Suppressor macrophage (primary cell): ENCODE measurements at places on chromosomes 2 and 18.
A peak's percentile ranks its signal among the peaks of the same experiment; 100 is the strongest.

GRCh38 chr2:239467956-239468490, 67.2 kb upstream of the HDAC4 start:
- no peak for DNase-seq

GRCh38 chr2:218780851-218781690, 876 bp upstream of the CYP27A1 start:
- DNase-seq = no peak

DNA sequence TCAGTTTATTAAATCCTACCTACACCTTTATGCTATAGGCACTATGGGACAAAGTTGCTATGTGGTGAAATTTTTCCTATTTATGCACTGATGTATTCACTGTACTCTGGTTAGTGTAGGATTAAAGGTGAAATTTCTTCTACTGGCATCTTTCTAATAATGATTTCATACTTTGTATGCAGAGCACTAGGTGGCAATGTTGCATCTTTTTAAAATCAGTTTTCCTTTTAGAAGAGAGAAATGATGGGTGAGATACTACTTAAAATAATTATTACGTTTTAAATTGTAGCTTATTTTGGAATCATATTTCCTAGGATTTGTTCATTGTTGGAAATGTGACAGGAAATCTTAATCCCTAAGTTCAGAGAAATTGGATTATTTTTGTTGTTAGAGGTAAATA, 150.9 kb downstream of the CD8B2 start:
- DNase-seq = no peak

GRCh38 chr2:105796791-105797190, 52.1 kb downstream of the NCK2 start:
- no peak for DNase-seq

DNA sequence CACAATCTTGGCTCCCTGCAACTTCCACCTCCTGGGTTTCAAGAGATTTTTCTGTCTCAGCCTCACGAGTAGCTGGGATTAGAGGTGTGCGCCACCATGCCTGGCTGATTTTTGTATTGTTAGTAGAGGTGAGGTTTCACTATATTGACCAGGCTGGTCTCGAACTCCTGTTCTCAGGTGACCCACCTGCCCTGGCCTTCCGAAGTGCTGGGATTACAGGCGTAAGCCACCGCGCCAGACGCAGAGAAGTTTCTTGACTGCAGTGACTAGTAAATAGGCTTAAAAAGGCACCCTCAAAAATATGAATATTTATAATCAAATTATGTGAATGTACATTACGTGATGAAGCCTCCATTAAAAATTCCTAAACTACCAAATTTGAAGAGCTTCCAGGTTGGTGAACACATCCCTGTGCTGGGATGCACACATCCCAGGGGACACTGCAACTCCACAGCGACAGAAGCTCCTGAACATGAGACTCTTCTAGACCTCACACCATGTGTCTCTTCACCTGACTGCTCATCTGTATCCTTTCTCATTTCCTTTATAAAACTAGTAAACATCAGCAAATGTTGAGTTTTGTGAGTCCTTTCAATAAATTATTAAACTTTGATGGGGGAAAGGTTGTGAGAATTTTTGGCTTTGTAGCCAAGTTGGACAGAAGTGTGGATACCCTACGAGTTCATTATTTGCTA, 203.3 kb upstream of the SPOPL start:
- DNase-seq = no peak

DNA sequence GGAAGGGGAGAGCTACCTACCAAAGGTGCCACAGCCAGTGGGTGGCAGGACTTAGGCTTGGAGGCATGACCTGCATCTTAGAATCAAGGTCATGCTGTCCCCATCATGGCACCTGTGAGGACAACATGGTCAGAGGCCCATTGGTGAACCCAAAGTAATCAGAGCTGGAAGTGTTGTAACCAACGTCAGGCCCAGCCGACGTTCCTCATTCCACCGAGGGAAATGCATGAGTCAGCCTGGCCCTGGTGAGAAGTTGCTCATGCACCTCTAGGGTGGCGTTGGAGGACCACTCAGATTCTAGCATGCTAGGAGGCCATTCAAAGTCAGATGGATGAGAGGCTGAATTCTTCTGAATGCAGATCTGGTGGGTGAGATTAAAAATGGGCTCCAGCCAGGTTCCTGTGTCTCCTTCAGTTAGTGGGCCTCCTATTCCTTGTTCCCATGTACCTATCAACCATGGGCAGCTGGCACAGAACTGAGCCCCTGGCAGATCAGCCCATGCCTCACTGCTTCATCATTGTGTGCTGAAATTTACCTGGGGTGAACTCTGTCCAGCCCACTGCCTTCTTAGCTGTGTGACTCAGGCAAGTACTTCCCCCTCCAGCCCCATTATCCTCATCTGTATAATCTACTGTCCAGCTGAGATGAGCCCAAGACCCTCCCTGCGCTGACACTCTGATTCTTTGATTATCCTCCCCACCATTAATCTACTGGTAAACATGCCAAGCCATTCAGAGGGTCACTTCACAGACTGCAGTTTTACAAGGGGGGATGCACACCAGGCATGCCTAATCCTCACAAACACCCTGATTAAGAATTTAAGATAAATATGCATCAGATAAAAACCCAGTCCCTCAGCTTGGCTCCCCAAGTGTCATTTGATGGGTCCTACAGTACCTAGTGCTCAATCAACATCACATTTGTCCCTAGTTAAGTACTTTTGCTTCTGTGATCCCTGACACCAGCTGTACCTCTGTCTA, 14.0 kb downstream of the SLC14A2 start:
- peak; percentile 89 for DNase-seq

DNA sequence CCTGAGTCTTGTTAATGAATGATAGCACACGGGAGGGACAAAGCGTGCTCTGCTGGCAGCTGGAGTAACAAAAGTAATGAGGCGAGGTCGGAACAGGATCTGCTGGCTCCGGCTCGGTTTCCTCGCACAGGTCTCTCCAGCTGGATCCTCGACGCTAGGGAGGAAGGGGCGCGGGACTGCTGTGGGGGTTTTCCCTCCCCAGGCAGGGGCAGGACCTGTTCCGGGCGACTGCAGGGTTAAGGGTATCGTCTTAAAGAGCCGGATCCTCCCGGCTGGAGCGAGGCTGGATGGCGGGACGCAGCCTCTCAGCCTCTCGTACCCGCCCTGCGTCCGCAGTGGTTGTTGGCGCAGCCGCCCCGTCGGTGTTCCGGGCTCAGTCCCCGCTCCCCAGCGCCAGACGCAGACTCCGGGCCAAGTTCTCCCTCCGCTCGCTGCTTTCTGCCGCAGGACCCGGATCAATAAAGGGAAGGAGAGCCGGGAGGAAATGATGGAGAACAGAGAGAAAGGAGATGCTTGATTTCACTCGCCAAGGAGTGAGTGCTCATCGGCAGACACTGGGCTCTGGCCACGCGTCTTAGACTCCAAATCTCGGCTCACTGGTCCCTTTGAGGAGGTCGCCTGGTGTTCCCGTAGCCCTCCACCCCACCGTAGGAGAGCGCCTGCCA, 1.1 kb upstream of the LIPG start:
- DNase-seq = no peak

DNA sequence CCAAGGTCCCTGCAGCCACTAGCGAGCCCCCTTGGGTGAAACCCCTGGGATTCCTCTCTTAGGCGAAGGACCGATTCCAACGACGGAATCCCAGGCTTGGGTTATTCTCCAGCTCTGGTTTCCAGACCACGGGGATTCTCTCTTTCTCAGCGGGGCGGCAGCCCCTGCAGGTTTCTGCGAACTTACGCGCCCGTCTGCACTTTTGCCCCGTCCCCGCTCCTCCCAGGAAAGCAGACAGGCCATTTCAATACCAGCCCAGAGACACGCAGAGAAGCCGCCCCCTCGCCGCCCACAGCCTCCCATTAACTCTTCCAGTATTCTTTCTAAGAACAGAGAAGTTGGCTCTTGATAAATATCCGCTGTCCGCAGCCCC, 1.2 kb downstream of the CBLN2 start:
- DNase-seq = no peak

DNA sequence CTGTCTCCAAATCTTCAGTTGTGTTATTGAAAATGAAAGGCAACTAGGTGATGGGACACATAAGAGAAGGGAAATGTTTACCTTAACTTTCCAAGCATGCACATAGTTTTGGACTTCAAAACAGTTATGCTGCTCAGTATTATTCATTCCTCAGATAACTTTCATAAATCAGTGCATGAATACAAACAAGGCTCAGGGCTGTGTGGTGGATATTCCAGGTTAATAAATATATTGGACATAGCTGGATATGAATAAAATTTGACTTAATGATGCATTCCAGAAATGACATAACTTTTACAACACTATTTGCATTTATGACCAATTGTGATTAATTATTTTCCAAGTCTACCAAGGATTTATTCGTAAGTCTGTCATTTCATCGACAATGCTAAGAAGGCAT, 301.2 kb upstream of the ZNF804A start:
- no peak for DNase-seq

DNA sequence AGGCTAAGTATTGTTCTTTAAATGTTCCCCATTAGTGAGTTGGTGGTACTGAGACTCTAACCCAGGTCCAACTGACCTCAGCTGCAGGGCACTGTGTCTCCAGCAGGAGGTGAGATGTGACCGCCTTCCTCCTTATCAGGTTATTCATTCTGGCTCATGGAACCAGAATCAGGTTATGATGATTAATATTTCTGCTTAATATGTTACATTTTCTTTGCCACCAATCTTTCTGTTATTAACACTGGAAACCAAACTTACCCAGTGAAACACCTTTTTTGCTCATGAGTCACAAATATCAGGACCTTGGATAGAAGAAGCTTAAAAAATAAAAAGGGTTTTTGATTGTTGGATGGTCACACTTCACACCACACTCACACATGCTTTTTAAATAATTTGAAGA, 85.4 kb downstream of the DPP4 start:
- no peak for DNase-seq

- no peak for DNase-seq
Observed at GRCh38 chr2:159735648-159736047, 23.3 kb downstream of the MARCHF7 start.

- DNase-seq = no peak
Observed at GRCh38 chr2:209391776-209392401, 32.0 kb upstream of the MAP2 start.

- DNase-seq = no peak
Observed at GRCh38 chr18:45617284-45617683, 2.0 kb downstream of the SLC14A2 start.

DNA sequence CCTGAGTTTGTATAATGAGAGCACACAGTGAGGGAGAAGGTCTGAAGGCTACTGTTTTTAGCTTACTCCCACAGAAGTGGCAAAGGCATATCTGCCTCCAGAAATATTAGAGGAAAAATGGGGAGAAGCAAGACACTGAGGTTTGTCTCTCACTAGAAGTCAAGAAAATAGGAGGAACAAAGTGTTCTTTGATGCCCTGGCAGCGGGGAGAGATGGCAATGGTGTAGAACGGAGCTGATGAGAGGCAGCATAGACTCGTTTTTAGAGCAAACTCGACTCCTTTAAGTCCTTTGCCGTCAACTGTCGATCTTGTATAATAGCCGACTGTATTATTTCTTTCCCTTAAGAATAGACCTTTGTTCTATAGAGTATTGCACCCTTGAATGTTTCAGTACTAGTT, 73.8 kb downstream of the ANKRD44 start:
- DNase-seq = no peak

GRCh38 chr2:195500879-195501278, 156.1 kb upstream of the SLC39A10 start:
- no peak for DNase-seq

- no peak for DNase-seq
Observed at GRCh38 chr2:113967272-113967671, 77.4 kb downstream of the ACTR3 start.

DNA sequence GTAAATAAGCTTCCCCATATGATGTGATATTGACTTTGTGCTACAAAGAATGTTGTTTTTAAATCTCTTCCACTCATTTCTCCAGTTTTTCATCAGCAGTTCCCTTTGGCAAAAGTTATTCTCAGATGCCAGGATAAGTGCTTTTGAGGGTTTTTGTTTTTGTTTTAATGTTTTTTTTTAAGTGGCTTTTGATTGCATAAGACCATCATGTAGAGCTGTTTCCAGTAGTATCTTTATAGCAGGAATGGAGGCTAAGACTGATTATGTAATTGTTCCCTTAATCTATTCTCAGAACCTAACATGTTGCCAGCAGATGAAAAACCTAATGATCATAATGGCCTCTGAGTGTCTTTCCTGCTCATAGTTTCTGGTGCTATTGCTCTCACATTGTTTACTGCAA, 77.9 kb downstream of the CABLES1 start:
- no peak for DNase-seq

DNA sequence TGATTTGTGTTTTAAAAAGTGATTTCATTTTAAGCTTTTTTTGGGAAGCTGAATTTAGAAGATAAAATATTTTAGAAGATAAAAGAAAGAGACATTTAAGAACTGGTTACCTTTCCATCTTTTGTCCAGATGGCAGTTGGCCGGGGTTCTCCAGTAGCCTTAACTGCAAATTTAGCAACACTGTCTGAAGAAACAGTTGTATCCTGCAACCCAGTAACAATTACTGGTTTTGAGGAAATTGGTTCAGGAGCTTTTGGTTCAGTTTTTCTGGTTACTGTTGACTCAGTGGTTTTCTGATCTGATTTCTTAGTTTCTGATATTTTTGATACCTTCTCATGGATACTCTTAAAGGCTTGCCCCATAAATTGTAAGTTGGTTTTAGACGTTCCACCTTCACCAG, 49.9 kb downstream of the PLEKHA3 start:
- DNase-seq = peak; percentile 55

GRCh38 chr2:75523313-75524275, 37.1 kb downstream of the EVA1A start:
- no peak for DNase-seq

GRCh38 chr2:48558456-48558855, 28.5 kb downstream of the STON1 start:
- DNase-seq = no peak

DNA sequence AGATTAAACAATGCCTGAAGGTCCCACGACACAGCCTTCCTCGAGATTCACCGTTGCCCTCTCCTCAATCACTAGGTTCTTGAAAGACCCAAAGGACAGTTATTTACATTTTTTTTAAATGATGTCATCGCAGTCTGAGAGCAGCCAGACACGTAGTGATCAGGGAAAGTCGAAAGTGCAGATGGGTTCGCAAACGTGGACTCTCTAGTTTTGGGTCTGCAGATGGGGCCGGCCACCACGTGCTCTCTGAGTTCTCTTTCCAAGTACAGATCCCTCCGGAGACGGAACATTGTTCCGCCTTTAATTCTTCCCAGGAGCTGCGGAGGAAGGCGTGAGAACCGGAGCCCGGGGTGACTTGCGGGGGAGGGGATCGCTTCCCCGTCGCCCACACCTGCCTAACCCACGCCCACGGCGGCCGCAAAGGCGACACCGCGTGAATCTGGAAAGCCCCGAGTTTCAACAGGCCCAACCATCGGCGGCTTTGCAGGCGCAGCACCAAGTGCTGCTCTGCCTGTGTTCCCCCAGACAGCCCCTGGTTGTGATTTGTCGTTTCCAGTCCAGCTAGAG, 54.3 kb downstream of the PKDCC start:
- peak; percentile 96 for DNase-seq

DNA sequence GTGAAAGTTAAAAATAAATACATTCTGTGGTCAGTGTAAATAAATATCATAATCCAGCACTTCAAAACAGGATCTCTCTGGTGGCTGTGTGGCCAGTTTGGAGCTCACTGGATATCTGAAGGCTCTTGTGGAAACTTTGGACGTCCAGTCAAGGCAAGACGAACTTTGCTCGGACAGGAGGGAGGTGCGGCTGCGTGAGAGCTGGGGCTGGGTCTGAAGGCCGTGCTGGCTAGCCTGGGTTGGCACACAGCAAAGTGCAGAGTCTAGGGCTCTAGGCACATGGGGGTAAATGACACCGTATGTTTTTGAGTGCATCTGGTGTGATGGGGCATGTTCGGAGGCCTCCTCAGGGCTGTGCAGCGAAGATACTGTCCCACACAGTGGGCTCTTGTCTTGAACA, 78.9 kb upstream of the TXNDC2 start:
- DNase-seq = no peak
